Tibial nerve (tissue), 4 donors: ENCODE measurements at places on chromosomes 7 and 10. TPM values are rescaled to one million over a fixed set of nuclear protein-coding genes. Genes with fewer than 3 reads are reported as not detected.

Gene AUTS2
- 87.9 TPM for total RNA-seq

Gene FBH1
- total RNA-seq: 109 TPM

Gene NUTM2E
- total RNA-seq: 0.30 TPM

Gene TFEC
- 3.3 TPM for total RNA-seq

Gene WDR86
- 82.9 TPM for total RNA-seq

Gene IFIT1B
- not detected for total RNA-seq

Gene EPO
- 0.30 TPM for total RNA-seq

Gene WNT8B
- not detected for total RNA-seq

- H3K27ac ChIP-seq: no peak overlapping the region
- no peaks in the 10 kb centered on the region for H3K36me3 ChIP-seq
- no peaks in the 10 kb centered on the region for H3K27me3 ChIP-seq
- no peak for DNase-seq
- H3K4me3 ChIP-seq: no peak overlapping the region
- peaks cover 5% of the 10 kb centered on the region for H3K4me1 ChIP-seq
Observed at GRCh38 chr7:28480595-28480994, 68.3 kb downstream of the CREB5 start.

DNA sequence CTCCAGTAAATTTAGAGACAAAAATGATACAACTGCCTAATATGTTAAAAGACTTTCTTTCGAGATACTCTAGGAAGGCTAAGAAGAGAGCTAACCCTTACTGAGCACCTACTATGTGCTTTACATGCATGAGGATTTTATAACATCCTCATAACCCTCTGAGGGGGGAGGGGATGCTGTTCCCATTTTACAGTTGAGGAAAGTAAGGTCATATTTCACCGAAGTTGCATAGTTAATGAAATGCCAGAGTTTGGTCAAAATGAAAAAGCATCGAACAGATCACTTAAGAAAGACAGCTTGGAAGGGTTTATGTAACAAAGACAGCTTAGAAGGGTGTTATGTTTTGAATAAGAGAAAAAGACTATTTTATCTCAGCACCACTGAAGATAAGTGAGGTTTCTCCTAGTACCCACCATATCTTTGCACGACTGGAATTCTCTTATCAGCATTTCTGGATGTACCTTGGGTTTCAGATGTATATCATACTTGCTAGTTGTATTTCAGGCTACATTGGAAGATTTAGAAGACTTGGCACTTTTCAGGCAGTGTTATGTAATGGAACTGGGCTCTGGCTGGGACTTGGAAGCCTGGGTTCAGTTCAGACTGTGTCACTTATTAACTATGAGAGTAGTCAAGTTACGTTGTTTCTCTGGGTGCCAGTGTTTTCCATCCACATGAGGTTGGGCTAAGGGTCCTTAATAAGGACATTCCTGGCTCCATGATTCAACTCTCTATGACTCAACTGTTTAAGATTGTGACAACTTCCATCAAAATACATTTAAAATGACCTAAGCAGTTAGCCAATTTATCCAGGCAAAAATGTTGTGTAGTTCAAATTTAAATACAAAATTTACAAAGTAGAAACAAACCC, 6.0 kb downstream of the RHOBTB1 start:
- H3K4me1 ChIP-seq: no peaks in the 10 kb centered on the region
- H3K27me3 ChIP-seq: no peaks in the 10 kb centered on the region
- no peak overlapping the region for H3K4me3 ChIP-seq
- DNase-seq: no peak
- H3K36me3 ChIP-seq: no peaks in the 10 kb centered on the region
- H3K27ac ChIP-seq: no peak overlapping the region

DNA sequence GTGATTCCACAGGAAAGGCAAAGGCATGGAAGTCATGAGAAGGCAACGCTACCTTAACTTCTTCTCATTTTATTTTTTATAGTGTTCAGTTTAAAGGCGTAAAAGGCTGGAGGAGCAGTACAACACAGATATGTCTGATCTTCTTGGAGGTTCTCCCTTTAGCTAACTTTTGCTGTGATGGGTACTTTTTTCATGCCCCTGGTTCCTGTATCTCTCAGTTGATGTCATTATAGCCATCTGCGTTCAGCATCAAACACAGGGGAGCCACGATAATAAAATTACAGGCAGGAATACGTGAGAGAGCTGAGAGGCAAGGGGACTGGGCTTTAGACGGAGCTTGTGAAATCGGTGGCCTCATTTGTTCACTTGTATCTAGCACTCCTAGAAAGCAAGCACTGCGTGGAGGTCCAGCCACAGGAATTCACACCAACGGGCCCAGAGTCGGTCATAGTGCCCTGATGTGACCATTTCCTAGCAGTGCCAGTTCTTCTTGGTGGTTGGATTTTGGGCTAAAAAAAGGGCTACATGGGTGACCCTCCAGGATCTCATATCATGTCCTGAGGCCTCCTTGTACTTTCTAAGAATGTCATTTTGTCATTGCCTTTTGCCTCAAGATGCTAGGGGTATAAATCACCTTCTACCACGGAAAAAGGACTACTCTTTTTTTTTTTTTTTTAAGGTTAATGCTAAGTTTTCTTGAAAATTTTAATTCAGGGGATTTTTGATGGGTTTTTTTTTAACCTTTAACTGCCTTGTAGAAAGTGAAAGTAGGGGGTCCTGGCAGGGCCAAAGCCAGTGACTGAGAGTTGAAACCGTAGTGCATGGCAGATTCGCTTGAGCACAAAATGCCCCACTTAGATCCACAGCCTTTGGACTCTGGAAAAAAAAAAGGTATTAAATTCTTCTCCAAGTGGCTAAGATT, 191.5 kb downstream of the CELF2 start:
- no peak for DNase-seq
- no peaks in the 10 kb centered on the region for H3K27me3 ChIP-seq
- peak overlapping the region; percentile 54 for H3K27ac ChIP-seq
- peaks cover 39% of the 10 kb centered on the region for H3K4me1 ChIP-seq
- peaks cover 16% of the 10 kb centered on the region for H3K36me3 ChIP-seq

GRCh38 chr7:101154693-101155102, 422 bp downstream of the AP1S1 start:
- H3K36me3 ChIP-seq: peaks cover 33% of the 10 kb centered on the region
- no peak overlapping the region for H3K27ac ChIP-seq
- no peak for DNase-seq
- H3K27me3 ChIP-seq: no peaks in the 10 kb centered on the region

- H3K27me3 ChIP-seq: no peaks in the 10 kb centered on the region
- DNase-seq: no peak
- H3K36me3 ChIP-seq: no peaks in the 10 kb centered on the region
Observed at GRCh38 chr7:22622116-22622785, 104.7 kb upstream of the IL6 start.

- no peaks in the 10 kb centered on the region for H3K4me1 ChIP-seq
- no peaks in the 10 kb centered on the region for H3K27me3 ChIP-seq
- H3K27ac ChIP-seq: no peak overlapping the region
- no peak for DNase-seq
Observed at GRCh38 chr10:90937645-90938258, 16.9 kb upstream of the ANKRD1 start.

- no peaks in the 10 kb centered on the region for H3K36me3 ChIP-seq
- H3K4me1 ChIP-seq: no peaks in the 10 kb centered on the region
- no peak overlapping the region for H3K4me3 ChIP-seq
- DNase-seq: no peak
Observed at GRCh38 chr10:75613685-75614504, 182.5 kb downstream of the LRMDA start.

- no peaks in the 10 kb centered on the region for H3K4me1 ChIP-seq
- no peak overlapping the region for H3K4me3 ChIP-seq
- no peaks in the 10 kb centered on the region for H3K36me3 ChIP-seq
- no peak for DNase-seq
- no peak overlapping the region for H3K27ac ChIP-seq
Observed at GRCh38 chr10:11647676-11648075, 36.2 kb upstream of the USP6NL start.

- H3K36me3 ChIP-seq: no peaks in the 10 kb centered on the region
- H3K4me3 ChIP-seq: no peak overlapping the region
- DNase-seq: no peak
- no peaks in the 10 kb centered on the region for H3K4me1 ChIP-seq
Observed at GRCh38 chr10:124494046-124494807, 32.6 kb downstream of the LHPP start.

DNA sequence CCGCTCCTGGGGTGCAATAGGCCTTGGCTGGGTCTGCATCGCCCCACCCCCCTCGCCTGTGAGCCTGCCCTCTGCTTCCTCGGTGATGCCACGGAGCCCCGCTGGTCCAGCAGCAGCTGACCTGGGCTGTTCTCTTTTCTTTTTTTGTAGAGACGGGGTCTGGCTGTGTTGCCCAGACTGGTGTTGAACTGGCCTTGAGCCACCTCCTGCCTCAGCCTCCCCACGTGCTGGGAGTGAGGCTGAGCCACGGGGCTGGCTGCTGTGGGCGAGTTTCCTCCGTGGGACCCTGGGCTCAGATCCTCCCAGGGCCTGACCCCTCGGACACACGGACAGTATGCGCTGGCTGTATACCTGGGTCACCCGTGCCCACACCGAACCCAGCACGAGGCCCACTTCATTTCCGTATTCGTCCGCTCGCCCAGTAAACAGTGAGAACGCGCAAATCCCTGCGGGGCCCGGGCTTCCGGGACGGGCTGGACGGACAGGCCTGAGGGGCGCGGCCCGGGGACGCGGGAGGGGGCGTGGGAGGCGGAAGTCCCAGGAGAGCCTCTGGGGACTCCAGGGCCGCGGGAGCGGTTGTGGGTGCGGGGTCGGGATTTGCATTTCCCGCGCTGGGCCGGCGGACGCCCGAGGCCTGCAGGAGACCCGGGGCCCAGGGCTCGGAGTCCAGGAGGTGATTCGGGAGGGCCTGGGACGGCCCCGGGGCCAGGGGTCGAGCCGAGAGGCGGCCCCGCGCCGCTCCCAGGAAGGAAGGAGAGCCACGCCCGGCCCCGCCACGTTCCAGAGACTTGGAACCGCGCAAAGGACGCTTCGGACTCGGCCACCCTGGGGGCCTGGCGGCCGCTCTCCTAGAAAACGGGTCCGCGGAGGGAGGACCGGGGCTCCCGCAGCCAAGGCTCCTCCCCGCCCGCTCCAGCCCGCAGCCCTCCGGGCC, 57.7 kb upstream of the DNAJB6 start:
- H3K4me1 ChIP-seq: peaks cover 15% of the 10 kb centered on the region
- no peaks in the 10 kb centered on the region for H3K36me3 ChIP-seq
- peak overlapping the region; percentile 44 for H3K4me3 ChIP-seq
- no peak for DNase-seq

- no peak for DNase-seq
- H3K4me3 ChIP-seq: no peak overlapping the region
- no peaks in the 10 kb centered on the region for H3K36me3 ChIP-seq
- peaks cover 20% of the 10 kb centered on the region for H3K27me3 ChIP-seq
Observed at GRCh38 chr7:24290004-24290641, 6.1 kb downstream of the NPY start.

DNA sequence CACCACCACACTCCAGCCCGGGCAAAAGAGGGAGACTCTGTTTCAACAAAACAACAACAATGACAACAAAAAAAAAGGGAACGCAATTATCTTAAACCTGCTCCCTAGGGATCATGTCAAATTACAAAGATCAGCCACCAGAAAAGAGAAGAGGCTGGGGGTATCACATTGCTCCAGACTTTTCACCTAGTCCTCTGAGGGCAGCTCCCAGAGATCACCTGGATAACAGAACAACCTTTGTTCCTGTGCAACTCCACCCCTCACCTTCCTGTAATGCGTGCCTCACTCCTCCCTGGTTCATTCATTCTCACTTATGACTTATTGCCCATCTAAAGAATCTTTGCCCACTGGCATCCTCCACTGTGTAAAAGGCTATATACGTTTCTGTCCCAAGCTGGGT, 31.8 kb downstream of the SVOPL start:
- peaks cover 3% of the 10 kb centered on the region for H3K27me3 ChIP-seq
- H3K4me3 ChIP-seq: no peak overlapping the region
- no peak overlapping the region for H3K27ac ChIP-seq
- no peaks in the 10 kb centered on the region for H3K4me1 ChIP-seq
- no peak for DNase-seq

- no peak for DNase-seq
- H3K27ac ChIP-seq: no peak overlapping the region
- no peaks in the 10 kb centered on the region for H3K27me3 ChIP-seq
Observed at GRCh38 chr7:36186359-36187121, 33.5 kb downstream of the EEPD1 start.

DNA sequence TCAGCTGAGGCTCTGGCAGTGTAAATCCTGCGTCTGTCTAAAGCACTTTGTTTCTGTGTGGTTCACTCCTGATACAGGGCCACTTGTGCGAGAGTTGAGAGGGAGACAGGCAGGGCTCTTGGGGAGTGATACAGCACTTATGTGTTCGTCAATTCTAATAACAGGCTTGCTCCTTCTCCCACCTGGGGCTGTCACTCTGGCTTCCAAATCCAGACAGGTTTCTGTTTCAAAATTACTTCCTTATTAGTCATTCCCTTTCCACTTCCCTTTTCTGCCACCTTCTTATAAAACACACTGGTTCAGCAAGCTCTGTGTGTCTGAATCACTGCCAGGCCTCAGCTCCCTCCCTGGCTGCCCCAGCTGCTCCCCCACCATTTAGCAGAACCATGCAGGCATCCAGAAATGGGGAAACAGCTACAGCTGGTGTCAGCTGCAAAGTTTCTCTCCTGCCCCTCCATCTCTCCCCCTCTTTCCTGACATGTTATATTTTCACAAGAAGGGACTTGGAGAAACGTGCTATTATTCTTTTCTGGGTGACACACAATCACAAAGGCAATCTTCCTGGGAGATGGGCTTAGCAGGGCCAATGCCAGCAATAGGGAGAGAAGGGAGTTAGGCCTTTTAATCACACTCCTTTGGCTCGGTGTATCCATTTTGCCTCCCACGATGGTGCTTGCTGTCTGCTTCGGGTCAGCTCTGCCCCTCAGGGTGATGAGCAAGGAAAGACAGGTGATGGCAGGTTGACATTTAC, 58.4 kb upstream of the ZNRF2 start:
- H3K27me3 ChIP-seq: no peaks in the 10 kb centered on the region
- H3K4me1 ChIP-seq: peaks cover 21% of the 10 kb centered on the region
- peak overlapping the region; percentile 75 for H3K27ac ChIP-seq
- no peaks in the 10 kb centered on the region for H3K36me3 ChIP-seq
- no peak overlapping the region for H3K4me3 ChIP-seq
- DNase-seq: no peak

GRCh38 chr7:131454498-131454897, 101.9 kb downstream of the PODXL start:
- no peak for DNase-seq
- H3K4me3 ChIP-seq: no peak overlapping the region
- peak overlapping the region; percentile 38 for H3K27ac ChIP-seq
- H3K27me3 ChIP-seq: no peaks in the 10 kb centered on the region

GRCh38 chr10:89414879-89415821, 782 bp downstream of the IFIT5 start:
- H3K36me3 ChIP-seq: no peaks in the 10 kb centered on the region
- peak; percentile 63 for DNase-seq
- H3K27me3 ChIP-seq: no peaks in the 10 kb centered on the region
- peaks cover 28% of the 10 kb centered on the region for H3K4me1 ChIP-seq

GRCh38 chr10:129962872-129963640, 1.0 kb downstream of the EBF3 start:
- DNase-seq: no peak
- peak overlapping the region; percentile 50 for H3K4me3 ChIP-seq
- H3K27me3 ChIP-seq: peaks cover 84% of the 10 kb centered on the region
- H3K27ac ChIP-seq: peak overlapping the region; percentile 83
- no peaks in the 10 kb centered on the region for H3K36me3 ChIP-seq
